Fibroblast of lung (primary cell): ENCODE measurements at places on chromosomes 12 and 14. TPM values are rescaled to one million over a fixed set of nuclear protein-coding genes. Genes with fewer than 3 reads are reported as not detected.

The NAV3 gene
- total RNA-seq = 50.3 and 60.6 TPM in 2 replicates

The ANG gene
- 5.1 and 6.4 TPM in 2 replicates for total RNA-seq

The TMEM119 gene
- 132 and 358 TPM in 2 replicates for total RNA-seq

The SMIM41 gene
- total RNA-seq = 2.0 and 2.1 TPM in 2 replicates

The ST8SIA1 gene
- total RNA-seq = 5.9 and 23.9 TPM in 2 replicates

DNA sequence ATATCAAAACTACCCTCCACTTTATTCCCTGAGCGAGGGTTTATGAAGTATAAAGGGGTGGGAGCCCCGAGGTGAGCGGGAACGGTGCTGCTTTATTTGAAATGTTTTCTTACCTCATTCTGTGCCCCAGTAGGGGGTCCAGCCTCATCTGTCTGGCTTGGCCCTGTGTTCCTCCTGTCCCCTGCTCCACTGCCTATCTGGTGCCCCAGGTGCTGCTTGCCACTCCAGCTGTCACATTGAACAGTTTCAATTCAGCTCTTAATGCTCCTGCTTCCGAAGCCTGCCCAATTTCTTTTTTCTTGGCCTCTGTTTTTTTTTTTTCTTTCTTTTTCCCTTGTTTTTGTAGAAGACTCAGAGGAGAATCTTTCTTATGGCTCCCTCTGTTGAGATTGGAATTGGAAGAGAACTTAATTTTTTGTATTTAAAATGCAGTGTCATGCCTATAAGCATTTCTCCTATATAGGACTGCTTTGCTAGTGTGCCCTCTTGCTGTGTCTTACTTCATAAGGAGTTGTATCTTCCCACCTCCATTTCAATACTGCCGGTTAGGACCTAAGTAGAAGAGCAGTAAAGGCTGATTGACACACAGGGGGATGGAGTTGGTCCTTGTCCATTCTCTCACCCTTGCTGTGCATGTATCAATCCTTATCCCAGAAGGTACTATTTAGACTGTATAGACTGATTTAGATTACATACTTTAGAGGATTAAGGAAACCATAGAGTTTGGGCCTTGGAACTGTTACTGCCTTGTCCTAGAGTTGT is 2.3 kb downstream of the ATXN7L3B start:
- H3K27ac ChIP-seq = peak overlapping the region; percentile 1
- peaks cover 8% of the 10 kb centered on the region for H3K4me1 ChIP-seq
- no peak for DNase-seq
- H3K4me3 ChIP-seq = peak overlapping the region; percentile 98

DNA sequence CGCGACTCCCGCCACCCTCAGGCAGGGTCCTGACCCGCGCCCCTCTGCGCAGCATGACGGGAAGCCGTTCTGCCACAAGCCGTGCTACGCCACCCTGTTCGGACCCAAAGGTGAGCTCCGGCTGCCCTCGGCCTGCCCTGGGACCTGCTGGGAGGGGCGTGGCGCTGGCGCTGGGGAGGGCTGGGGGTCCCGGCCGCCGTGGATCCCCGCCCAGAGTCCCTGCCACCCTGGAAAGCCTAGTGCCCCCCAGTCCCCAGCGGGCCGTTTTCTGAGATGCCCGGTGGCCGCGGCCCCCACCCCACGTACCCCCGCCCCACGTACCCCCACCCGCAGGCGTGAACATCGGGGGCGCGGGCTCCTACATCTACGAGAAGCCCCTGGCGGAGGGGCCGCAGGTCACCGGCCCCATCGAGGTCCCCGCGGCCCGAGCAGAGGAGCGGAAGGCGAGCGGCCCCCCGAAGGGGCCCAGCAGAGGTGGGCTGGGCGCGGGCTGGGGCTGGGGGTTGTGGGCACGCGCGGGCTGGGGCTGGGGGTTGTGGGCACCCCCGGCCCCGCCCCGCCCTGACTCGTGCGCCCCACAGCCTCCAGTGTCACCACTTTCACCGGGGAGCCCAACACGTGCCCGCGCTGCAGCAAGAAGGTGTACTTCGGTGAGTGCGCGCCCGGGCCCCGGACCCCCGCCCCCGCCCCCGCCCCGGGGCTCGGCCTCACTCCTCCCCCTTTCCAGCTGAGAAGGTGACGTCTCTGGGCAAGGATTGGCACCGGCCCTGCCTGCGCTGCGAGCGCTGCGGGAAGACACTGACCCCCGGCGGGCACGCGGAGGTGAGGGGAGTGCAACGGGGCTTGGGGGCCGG is 4.0 kb downstream of the CRIP2 start:
- peaks cover 6% of the 10 kb centered on the region for H3K36me3 ChIP-seq
- peaks cover 30% of the 10 kb centered on the region for H3K4me1 ChIP-seq
- DNase-seq = no peak
- H3K27ac ChIP-seq = no peak overlapping the region
- H3K27me3 ChIP-seq = no peaks in the 10 kb centered on the region
- no peak overlapping the region for H3K4me3 ChIP-seq

GRCh38 chr12:119294211-119294610 is 40.3 kb upstream of the CCDC60 start:
- no peak overlapping the region for H3K27ac ChIP-seq
- H3K36me3 ChIP-seq = no peaks in the 10 kb centered on the region
- no peak overlapping the region for H3K4me3 ChIP-seq
- no peak for DNase-seq

GRCh38 chr14:101839661-101840060 is 78.2 kb downstream of the PPP2R5C start:
- peaks cover 3% of the 10 kb centered on the region for H3K36me3 ChIP-seq
- H3K4me3 ChIP-seq = no peak overlapping the region
- H3K27me3 ChIP-seq = no peaks in the 10 kb centered on the region

- H3K27ac ChIP-seq = no peak overlapping the region
- no peak overlapping the region for H3K4me3 ChIP-seq
- no peaks in the 10 kb centered on the region for H3K4me1 ChIP-seq
- H3K36me3 ChIP-seq = peaks cover 19% of the 10 kb centered on the region
- peak; percentile 55 for DNase-seq
Measured at GRCh38 chr14:103496776-103497175, 25.9 kb downstream of the CKB start.

GRCh38 chr14:100604709-100605108 is 17.5 kb upstream of the BEGAIN start:
- no peaks in the 10 kb centered on the region for H3K36me3 ChIP-seq
- H3K27ac ChIP-seq = no peak overlapping the region
- H3K27me3 ChIP-seq = no peaks in the 10 kb centered on the region
- H3K4me3 ChIP-seq = no peak overlapping the region

DNA sequence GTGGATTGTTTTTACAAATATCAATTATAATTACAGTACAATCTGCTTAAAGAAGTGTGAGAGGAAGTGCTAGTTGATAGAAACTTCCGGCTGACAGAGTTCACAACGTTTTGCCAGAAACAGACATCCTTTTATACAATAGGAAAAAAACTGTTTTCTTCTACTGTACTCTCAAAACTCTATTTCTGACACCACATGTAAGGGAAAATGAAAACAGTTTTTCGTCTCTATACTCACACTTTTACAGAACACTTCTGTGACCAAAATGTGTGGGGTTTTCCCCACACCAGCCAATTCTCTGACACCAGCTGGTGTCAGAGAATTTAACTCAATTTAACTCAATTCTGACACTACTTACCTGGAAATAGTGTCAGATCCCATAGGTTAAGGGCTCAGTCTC is 24.2 kb upstream of the HIF1A start:
- H3K4me3 ChIP-seq = no peak overlapping the region
- no peak for DNase-seq
- no peaks in the 10 kb centered on the region for H3K27me3 ChIP-seq

DNA sequence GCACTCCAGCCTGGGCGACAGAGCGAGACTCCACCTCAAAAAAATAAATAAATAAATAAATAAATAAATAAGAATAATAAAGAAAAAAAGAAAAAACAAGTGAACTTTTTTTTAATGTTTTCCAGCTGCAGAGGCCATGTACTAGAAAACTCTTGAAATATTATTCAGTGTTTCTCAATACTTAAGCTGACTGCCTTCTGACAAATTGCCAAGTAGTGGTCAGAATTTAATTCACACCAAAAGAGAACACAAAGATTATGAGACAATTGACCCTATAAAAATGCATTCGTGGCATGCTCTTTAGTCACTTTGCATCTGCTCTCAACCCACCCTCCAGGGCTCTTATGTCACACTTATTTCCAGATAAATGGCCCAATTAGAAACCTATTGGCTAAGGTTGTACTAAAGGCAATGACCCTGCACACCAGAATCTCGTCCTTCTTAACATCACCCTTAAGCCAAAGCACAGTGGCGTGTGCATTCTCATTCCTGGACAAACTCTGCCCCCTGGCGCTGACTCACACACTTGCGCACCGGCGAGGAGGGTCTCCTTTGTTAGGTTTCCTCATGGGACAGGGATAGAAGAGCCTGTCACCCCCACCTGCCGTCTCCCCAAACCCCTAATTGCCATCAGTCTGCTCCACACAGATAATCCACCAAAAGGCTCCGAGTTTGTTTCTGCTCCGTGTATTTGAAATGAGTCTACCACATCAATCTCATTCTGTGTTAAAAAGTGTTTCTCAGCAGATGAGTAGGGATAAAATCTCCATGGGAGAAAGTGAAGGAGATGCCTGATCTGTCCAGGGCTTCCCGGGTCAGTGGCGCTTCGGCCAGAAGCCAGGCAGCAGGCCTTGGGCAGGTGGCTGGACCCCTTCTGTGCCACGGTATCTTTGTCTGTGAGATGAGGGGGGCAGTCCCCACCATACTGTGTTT is 73.1 kb upstream of the CEP83 start:
- no peak overlapping the region for H3K4me3 ChIP-seq
- H3K27me3 ChIP-seq = peaks cover 2% of the 10 kb centered on the region
- no peaks in the 10 kb centered on the region for H3K36me3 ChIP-seq
- H3K4me1 ChIP-seq = no peaks in the 10 kb centered on the region

GRCh38 chr12:91868054-91868453 is 277.6 kb downstream of the BTG1 start:
- no peak for DNase-seq
- no peaks in the 10 kb centered on the region for H3K4me1 ChIP-seq
- no peak overlapping the region for H3K4me3 ChIP-seq
- H3K36me3 ChIP-seq = no peaks in the 10 kb centered on the region

DNA sequence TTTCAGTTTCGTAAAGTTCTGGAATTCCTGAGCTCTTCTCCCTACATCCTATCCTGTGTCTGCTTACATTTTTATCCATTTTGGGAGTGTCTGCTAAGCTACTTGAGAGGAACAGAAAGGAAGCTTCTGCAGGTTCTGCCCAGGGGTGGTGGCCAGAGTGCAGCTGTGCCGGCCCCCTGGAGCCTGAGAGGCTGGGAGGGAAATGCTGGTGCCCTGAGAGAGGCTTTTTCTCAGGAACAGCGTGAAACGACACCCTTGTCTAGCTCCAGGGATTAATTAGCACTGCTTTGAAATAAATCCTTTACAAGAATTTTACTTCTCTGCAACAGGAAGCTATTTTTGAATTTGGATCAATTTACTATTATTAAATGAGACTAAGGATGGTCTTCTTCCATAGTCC is 165.4 kb downstream of the SLC15A5 start:
- no peaks in the 10 kb centered on the region for H3K27me3 ChIP-seq
- no peaks in the 10 kb centered on the region for H3K36me3 ChIP-seq
- no peaks in the 10 kb centered on the region for H3K4me1 ChIP-seq
- H3K27ac ChIP-seq = no peak overlapping the region

GRCh38 chr14:79098324-79098723 is 928.2 kb downstream of the NRXN3 start:
- no peak overlapping the region for H3K4me3 ChIP-seq
- no peaks in the 10 kb centered on the region for H3K4me1 ChIP-seq
- H3K36me3 ChIP-seq = no peaks in the 10 kb centered on the region
- no peak overlapping the region for H3K27ac ChIP-seq
- no peak for DNase-seq
- H3K27me3 ChIP-seq = no peaks in the 10 kb centered on the region

GRCh38 chr12:49088150-49088931 is 6.3 kb downstream of the DHH start:
- no peak overlapping the region for H3K27ac ChIP-seq
- H3K4me3 ChIP-seq = no peak overlapping the region
- H3K36me3 ChIP-seq = no peaks in the 10 kb centered on the region
- peaks cover 5% of the 10 kb centered on the region for H3K27me3 ChIP-seq

DNA sequence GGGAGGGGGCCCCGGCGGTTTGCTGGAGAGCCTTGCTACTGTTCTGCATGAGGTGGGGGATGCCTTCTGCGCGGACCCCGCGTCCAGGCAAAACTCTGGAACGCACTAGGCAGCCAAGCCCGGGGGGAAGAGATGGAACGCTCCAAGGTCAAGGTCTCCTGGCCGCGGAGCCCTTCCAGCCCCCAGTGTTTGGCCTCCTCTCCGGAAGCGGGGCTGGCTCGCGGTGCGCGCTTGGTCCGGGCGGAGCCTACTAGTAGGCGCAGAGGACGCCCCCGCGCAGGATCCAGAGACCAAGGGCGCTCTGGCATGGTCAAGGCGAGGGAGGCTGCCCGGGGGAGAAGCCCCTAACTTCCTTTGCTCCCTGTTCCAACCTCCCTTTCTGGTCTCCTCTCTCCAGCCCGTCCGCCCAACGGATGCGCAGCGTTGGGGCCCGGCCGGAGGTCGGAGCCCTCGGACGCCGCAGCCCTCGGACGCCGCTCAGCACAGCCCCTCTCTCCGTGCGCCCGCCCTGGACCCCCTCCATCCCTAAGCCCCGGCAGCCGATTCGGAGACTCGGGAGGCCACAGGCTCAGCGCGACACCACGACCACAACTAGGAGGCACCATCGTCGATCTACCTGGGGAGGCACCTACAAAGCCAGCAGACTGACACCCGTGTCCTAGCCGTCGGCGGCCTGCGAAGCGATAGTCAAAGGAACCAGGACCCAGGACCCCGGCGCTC is 669 bp upstream of the KCNK13 start:
- H3K4me3 ChIP-seq = peak overlapping the region; percentile 17
- H3K27ac ChIP-seq = no peak overlapping the region
- DNase-seq = no peak
- H3K4me1 ChIP-seq = no peaks in the 10 kb centered on the region

- no peaks in the 10 kb centered on the region for H3K27me3 ChIP-seq
- H3K36me3 ChIP-seq = no peaks in the 10 kb centered on the region
- H3K27ac ChIP-seq = no peak overlapping the region
- no peaks in the 10 kb centered on the region for H3K4me1 ChIP-seq
Measured at GRCh38 chr12:105644770-105645169, 314.3 kb downstream of the C12orf75 start.

DNA sequence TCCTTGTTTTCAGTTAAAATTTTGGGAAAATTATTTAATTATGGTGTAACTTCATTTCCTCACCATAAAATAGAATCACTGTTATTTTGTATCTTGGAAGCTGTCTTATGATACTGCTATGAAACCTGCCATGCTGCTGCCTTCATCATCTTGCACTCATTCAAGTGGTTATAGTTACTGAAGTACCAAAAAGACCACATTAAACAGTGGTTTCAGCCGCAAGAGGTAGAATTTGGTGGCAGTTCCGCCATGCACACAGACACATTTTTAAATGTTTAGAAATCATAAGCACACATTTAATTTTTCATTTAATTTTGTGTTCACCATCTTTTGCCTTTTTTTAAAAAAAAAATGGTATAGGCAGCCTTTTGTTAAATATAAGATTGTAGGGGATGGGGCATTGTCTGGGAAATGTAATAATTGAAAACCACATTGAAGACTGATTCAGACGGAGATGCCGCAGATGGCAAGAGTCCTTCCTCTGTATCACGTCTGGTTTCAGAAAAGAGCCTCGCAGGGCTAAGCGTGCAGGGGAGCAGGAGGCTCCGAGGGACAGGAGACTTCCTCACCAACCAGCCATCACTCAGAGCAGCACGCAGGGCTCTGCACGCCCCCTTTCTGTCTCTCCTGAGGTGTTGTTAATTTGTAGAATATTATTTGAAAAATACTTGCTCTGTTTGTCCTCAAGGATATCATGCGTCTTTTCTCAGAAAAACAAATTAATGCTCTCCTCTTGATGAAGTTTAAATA is 115.2 kb upstream of the PELI2 start:
- H3K27ac ChIP-seq = no peak overlapping the region
- no peaks in the 10 kb centered on the region for H3K27me3 ChIP-seq
- DNase-seq = no peak
- no peaks in the 10 kb centered on the region for H3K4me1 ChIP-seq
- H3K4me3 ChIP-seq = no peak overlapping the region

- no peak overlapping the region for H3K27ac ChIP-seq
- no peaks in the 10 kb centered on the region for H3K36me3 ChIP-seq
Measured at GRCh38 chr14:25032092-25032784, 17.7 kb downstream of the STXBP6 start.
